ENCODE measurements at places on chromosomes 12 and 14.

- no peak for DNase-seq
Observed at GRCh38 chr12:93425736-93426411, 15.9 kb downstream of the UBE2N start.

- DNase-seq, result no peak
Observed at GRCh38 chr14:100950024-100950423, 46.5 kb upstream of the RTL1 start.

DNA sequence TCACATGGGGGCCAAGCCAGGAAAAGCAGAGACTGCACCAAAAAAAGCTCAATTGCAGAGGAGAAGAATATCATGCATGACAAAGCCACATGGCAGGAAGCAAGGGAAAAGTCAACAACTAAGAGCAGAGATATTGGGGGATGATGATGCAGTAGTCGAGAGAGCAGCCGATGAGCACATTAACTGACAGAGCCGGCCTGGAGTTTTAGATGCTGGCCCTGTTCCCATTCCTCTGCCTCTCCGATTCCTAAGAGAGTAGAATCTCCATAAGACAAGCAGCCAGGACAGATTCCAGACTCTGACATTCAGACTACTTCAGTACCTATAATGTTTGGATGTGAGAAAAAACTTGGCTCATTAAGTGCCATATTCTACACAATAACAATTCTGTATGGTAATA lies 155.9 kb downstream of the KCNH5 start:
- no peak for DNase-seq

DNA sequence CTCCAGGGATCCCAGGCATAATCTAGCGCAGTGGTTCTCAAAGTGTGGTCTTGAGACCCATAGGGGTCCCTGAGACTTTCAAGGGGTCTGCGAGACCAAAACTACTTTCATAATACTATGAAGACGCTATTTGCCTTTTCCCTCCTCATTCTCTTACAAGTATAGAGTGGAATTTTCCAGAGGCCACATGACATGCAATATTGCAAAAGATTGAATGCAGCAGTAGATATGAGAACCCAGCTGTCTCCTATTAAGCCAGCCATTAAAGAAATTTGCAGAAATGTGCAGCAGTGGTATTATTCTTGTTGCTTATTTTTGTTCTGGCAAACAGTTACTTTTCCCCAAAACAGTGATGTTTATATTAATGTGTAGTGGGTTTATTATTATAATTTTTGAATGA lies 62.8 kb downstream of the VWF start:
- no peak for DNase-seq

DNA sequence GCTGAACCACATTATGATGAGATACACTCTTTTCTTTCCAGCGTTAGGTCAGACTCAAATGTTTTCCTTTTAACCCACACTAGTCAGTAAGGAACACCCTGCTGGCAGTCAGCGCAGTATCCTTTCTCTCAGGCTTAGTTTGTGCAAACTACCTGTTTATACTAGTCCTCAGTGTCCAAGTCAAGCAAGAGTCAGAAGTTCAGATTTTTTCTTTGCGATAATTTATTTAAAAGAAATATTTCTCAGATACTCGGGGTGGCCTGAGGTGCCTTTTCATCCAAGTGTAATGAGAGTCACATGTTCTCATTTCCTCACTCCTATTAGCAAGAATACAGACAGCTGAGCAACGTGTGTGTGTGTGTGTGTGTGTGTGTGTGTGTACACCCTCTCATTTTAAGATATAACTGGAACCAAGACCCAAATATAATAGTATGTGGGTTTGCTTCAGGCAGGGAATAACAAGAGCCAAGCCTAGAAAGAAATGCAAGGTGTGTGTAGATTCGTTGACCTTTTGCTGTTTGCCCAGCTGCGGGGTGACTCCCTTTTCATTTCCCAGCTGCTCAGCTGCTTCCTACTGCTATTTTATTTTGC lies 182.7 kb downstream of the KICS2 start:
- no peak for DNase-seq

GRCh38 chr12:116545936-116546335 lies 13.2 kb upstream of the MAP1LC3B2 start:
- no peak for DNase-seq

DNA sequence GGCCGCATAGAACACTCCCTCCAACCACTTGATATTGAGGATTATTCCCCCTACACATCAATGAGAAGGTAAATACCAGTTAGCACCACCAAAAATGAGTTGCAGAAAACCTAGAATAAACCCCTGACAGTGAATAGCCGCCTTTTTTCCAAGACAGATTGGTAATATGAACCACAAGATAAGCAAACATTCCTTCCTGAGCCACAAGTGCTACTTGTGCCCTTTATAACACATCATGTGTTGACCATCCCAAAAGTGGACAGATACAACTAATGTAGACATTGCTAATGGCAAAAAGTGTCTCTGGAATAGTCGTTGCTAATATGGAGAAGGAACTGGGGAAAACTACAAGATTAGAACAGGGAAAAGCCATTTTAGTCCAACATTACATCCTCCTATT lies 17.2 kb downstream of the NOXRED1 start:
- DNase-seq, result no peak

DNA sequence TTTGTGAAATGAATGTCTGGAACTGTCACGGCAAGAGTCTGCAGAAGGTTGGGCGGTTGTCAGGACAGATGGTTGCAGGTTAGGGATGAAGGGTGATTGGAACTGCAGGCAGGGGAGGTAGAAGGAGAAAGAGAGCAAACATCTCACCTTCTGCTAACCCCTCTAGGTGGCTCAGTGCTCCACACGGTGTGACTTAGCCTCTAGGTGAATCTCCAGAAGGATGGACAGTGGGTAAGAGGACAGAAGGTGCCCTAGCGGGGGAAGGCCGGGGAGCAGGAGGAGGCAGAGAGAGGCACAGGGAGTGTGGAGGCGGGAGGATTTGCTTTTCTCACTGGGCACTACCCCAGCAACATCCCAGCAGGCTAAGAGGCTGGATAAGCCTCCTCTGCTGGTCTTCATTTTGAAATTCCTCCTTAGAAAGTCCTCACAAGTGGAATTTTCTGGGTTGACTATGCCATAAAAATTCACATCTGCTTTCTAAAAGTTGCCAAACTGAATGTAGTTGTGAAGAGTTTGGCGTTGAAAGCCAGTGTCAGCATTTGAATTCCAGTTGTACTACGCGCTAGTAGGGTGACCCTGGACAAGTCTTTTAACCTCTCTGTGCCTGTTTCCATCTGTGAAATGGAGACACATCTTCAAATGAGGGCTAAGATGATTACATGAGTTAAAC lies 10.7 kb upstream of the GPR68 start:
- DNase-seq, result no peak

GRCh38 chr14:95352481-95352880 lies 32.8 kb upstream of the CLMN start:
- DNase-seq, result no peak

DNA sequence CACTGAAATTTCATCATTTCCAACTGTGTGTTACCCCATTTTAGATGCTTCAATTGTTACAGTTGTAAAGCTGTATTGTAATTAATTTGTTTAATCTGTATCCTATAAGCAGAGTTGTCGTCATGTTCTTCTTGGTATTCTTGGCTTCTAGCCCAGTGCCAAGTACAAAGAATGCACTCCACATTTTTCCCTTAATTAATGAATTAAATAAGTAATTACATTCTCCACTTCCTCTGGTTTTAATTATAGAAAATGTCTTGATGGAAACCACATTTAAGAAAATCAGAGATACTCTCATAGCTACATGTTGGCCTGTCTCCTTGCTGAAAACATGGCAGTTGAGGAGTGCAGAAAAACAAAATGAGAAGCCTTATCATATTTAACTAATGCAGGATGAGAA lies 746 bp downstream of the DNAI7 start:
- DNase-seq, result no peak

DNA sequence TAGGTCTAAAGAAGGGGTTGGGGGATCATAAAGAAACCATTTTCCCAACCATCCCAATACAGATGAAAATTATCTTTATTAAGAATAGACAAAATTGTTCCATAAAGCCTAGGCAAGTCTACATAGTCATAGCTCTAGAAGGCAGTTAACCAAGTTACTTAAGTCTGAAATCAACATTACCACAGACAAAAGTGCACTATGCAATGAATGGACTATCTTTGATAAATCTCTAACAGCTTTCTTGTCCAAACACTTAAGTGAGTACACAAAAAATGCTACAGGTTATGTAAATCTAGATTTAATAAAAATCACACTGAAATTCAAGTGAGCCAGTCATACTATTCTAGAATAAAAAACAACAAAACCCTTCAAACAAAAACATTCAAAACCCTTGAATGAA lies 87.0 kb upstream of the GPHB5 start:
- no peak for DNase-seq

GRCh38 chr14:61419201-61419600 lies 97.8 kb downstream of the PRKCH start:
- no peak for DNase-seq

GRCh38 chr12:59383079-59383822 lies 212.6 kb upstream of the SLC16A7 start:
- no peak for DNase-seq

GRCh38 chr12:108645686-108646599 lies 12.2 kb upstream of the SELPLG start:
- DNase-seq, result no peak

GRCh38 chr12:73863546-73863945 lies 674.1 kb upstream of the ATXN7L3B start:
- DNase-seq, result no peak

DNA sequence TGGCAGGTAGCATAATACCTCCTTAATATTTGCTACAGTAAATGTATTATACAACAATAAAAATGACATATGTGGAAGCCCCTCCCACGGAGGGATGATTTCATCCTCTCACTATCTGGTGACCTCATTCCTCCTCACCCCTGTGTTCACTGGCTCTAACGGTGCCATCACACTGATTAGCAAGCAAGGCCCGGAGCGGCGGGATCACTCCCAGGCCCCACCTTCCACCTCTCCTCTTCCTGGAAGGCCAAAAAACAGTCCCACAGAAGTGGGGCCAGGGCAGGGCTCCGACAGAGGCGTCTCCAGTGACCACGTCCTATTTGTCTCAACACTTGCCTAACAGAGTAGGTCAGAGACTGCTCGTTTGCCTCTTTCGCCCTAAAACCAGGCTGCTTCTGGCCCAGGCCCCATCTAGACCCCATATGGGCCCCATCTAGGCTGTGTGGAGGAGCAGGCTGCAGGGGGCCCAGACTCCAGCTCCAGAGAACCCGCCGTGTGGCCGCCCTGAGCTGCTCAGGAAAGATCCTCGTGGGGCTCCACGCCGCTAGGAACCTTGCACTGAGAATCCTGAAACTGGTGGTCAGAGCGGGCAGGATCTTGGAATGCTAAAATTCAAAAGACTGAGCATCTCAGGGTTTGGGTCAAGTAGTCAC lies 3.7 kb downstream of the SELPLG start:
- no peak for DNase-seq

- no peak for DNase-seq
Observed at GRCh38 chr12:93226361-93226760, 151.4 kb upstream of the NUDT4 start.

DNA sequence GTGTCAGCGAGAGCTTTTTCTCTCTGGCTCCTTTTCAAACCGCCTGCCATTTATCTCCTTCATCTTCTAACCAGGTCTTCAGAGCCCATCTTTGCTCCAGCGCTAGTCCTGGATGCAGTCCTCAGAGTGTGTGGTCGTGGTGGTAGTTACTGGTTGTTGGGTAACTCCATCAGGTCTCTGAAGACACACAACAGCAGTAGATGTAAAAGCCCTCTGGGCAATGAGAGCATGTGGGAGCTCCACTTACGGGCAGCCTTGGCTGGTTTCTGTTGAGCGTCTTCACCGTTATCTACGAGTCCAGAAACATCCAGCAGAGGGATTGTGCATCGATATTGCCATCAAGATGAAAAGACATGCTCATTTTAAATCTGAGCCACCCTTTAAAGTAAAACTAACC lies 61.2 kb downstream of the FBXL14 start:
- no peak for DNase-seq

DNA sequence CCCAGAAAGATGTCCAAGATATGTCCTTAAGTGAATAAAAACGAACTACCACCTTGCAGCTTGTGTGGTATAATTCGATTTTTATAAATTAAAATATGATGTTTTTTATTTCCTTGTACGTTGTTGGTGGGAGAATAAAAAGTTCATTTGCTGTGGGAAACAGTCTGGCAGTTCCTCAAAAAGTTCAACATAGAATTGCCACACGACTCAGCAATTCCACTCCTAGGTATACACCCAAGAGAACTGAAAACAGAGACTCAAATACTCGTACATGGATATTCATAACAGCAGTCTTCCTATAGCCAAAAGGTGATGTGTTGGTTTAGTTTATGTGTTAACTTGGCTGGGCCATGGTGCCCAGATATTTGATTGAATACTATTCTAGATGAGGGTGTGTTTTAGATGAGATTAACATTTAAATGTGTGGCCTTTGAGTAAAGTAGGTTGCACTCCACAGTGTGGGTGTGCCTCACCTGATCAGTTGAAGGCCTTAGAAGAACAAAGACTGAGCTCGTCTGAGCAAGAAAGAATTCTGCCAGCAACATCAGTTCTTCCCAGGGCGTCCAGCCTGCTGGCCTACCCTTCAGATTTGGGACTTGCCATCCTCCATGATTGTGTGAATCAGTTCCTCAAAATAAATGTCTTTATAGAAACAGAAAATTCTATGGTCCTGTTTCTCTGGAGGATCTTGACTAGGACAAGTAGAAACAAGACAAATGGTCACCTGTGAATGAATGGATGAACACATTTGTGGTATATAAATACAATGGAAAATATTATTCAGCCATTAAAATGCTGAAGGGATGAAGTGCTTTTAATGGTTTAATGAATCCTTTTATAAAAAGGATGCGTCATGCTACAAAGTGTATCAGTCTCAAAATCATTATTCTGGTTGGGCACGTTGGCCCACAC lies 5.1 kb upstream of the DENR start:
- DNase-seq, result no peak

Measured in Right ventricle myocardium superior (tissue), 1 donor.